ENCODE measurements at places on chromosomes 3 and 15.
A peak's percentile ranks its signal among the peaks of the same experiment; 100 is the strongest.

- no peak for DNase-seq
These were observed 17.5 kb downstream of the LMCD1 start for GRCh38 chr3:8519156-8519555.

DNA sequence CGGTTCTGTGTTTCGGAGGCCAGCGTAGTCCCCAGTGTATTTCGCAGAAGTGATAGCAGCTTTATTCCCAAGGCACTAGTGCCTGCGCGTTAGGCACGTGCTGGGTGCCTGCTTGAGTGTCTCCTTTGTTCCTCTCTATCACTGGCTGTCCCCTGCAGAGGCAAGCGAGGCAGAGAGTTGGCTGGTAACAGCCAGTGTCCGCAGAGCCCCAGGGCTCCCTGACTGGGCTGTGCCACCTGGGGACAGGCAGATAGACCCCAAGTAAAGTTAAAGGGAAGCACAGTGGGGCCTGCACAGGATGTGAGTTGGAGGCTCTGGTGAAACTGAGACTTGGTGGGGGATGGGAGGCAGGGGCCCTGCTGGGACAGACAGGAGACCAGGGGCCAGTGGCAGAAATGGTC is 50.7 kb downstream of the APBA2 start:
- DNase-seq, result no peak

DNA sequence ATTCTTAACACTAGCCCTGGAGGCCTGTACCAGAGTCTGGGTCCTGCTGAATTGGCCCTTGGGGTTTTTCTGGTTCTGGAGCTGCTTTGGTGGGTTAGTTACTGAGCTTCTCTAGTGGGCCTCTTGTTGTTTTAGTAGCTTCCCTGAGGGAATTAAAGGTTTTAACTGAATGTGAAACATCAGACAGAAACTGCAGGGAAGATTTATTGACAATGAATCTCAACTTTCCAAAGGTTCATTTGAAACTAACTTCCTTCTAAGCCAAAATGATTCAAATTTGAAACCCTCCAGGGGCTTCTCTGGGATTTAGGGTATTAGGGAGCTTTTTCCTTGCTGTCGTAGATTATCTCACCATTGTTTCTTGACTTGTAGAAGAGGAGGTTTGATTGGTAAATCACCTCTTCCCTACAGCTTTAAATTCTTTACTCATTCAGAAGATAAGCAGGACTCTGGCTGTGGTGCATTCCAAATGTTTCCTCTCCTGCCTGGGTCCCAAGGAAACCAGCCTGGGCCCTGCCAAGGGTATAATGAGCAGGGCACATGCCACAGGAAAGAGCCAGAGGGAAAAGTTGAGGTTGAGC is 71.0 kb downstream of the TP63 start:
- no peak for DNase-seq

DNA sequence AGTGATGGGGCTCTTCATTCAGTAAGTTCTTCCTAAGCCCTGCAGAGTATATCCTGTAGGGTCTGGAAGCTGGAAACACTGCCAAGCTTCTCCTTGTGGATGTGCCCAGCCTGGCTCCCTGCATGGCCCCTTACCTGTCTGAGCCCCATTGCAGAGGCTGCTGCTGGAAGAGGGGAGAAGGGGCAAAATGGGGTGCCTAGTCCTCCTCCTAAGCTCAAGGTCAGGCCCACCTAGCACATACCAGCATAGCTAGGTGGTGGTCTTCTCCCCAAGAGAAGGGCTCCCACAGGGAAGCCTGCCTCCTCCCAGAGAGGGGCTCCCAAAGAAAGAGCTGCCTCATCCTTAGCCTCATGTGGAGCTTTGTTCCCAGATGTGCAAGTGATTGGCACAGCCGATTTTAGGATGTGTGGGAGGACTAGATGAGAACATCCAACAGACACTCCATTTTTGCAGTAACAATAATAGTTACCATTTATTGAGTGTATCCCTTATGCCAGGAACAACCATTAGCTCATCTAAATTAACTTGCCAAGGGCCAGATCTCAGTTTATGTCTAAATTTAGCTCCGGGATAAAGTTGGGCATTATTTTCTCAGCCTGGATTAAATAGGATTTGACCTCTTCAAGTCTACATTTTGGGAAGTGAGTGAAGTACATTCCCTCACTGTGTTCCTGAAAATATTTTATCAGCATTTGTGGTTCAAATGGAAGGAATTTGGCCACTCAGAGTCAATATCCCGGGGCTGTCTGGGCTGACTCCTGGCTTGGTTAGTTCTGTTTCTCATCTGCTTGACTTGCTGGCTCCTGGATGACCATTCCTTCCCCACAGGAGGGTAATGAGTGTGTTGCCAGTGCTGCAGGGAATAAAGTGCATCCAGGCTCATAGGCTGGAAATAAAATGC is 291.1 kb upstream of the ROPN1 start:
- no peak for DNase-seq

DNA sequence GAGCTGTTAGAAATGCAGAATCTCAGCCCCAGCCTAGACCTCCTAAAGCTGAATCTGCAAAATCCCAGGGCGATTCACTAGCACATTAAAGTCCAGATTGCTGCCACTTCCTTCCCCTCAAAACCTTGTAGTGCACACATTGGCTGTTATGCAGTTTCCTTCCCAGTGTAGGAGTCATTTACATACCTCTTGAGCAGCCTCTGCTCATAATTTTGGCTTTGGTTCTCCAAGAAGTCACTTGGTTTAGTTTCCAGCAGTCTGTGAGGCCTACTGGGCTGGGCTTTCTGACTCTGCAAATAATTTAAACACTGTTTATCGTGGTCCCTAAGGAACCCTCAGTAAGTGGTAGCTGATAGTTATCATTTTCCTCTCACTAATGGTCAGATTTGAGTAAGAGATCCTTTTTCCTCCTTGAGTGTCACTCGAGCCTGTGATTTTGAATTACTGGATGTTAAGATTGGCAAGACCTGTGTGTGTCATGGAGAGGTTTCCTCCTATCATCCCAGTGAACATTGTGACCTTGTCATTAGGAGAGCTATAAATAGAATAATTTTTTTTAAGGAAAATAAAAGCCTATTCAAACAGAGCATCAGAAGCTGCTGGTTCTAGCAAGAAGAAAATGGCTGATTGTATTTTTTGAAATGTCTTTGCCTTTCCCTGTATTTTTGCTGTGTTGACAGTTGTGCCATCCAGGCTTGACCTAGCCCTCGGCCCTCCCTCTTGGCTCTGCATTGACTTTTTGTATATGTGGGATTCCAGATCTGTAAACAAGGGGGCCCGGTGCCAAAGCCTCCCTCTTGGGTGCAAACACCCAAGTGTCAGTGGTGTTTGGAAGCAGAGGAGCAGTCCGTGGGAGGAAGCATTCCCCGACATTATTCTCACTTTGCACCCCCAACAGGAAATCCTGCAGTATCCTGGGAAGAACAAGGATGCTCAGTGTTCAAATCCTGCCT is 134.8 kb upstream of the ANKRD28 start:
- no peak for DNase-seq

- no peak for DNase-seq
These were observed 16.6 kb downstream of the TMOD3 start for GRCh38 chr15:51846066-51846462.

DNA sequence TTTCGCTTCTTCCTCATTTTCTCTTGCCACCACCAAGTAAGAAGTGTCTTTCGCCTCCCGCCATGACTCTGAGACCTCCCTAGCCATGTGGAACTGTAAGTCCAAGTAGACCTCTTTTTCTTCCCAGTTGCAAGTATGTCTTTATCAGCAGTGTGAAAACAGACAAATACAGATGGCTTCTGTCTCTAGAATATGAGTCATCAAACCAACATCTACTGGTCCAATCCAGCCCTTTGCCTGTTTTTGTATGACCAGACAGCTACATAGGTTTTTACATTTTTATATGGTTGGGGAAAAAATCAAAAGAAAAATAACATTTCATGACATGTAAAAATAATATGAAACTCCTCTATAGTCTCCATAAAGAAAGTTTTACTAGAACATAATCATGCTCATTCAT is 118.7 kb upstream of the PTPRG start:
- no peak for DNase-seq

DNA sequence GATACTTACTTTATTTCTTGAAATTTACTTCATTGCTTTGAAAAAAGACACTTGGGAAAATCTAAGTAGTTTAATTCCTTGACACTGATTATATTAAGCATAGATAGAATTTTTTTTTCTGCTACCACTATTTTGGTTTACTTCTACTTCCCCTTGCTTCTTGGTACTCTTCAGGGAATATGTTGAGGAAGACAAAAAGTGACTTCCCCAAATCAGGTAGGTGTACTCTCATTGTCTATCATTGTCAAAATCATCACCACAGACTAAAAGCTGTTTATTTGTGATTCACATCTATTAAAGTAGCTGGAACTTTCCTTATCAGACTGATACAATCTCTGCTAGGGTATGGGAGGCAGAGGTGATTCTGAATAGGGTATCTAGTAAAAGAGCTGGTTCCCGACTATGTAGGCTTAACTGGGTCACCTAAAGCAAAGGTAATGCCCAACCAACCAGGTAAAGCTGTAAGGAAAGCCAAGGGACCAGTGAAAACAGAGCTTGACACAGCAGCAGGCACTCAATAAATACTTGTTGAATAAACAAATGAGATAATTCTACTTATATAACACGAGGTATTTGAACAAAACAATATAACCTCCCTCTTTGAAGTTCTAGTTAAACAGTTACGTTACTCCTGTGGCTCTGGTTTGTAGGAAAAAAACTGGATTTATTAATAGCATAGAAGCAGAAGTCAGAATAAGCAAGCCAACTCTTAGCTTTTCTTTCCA is 346.9 kb downstream of the PLCL2 start:
- no peak for DNase-seq

GRCh38 chr3:161067335-161067734 is 37.8 kb downstream of the B3GALNT1 start:
- no peak for DNase-seq

DNA sequence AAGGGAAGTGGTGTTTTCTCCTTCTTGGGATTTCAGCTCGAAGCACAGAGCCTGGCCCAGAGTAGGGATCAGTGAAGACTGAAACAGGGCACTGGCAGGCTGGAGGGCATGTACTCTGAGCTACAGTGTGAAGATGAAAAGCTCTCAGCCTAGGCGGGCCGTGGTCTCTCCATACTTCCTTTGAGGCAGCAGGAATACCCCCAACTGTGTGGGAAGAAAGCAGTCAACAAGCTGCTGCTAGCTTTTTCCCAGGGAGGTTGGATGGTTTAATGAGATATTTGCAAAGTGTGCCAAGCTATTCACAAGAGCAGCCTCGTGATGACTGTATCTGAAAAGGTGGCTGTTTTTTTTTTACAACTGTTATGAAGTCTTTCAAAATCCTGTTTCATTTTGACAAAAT is 47.2 kb downstream of the NMNAT3 start:
- no peak for DNase-seq

DNA sequence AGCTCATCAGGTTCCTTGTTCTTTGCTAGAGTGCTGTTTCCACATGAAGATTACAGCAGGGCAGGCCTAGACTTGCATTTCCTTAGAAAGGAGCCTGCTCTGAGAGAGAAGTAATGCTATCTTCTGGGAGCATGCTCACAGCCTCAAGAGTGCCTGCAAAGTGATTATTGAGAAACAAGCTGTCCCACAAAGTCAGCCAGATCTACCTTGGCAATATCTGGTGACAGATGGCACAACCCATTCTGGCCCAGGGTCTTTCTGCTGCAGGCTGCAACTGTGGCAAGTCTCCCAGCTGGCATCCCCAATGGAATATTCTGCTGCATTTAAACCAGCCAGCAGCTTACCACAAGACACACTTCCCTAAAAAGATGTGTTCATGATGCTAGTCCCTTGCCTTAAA is 29.3 kb downstream of the MTMR10 start:
- DNase-seq, result no peak

DNA sequence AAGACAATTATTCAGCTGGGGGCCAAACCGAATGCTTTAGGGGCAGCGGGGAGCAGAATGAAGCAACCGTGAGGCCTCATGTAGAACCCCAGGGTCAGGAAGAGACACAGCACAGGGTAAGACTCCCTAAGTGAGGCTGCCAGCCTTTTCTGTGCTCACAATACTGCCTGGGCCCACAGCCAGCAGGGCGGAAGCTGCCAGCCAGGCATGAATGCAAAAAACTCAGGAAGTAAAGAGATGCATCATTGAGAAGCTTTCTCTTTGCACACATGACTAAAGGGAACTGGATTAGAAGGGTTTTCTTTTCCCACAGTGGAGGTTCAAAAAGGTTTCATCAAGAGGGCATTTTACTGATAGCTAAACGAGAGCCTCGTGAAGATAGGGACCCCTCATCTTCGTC is 33.3 kb downstream of the CA12 start:
- no peak for DNase-seq

DNA sequence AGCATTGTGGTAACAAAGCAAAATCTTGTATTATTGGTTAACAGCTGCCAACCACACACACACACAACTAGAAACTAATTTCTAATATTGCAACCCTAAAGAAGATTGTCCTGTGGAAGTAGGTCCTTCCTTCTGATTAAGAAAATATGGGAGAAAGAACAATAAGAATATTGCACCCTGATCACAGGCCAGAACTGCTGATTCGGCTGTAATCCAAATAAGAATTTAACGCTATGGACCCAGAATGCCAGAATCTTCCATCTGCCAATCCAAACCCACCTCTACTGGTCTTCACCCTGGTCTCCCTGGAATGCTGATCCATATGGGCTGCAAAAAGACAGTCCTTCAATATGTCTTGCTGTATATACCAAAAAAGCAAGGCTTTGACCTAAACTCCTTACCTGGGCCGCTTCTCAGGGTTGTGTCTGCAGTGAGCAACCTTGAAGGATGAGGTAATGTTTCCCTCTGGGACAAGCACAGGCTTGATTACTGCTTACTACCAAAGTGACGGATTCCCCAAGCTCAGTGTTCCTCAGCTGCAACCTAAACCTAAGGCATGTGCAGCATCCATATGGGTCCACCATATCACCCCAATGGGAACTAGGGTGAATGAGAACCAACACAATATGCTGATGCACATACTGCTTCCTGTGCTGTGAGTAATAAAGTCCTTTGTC is 8.0 kb downstream of the CCDC14 start:
- DNase-seq, result no peak

DNA sequence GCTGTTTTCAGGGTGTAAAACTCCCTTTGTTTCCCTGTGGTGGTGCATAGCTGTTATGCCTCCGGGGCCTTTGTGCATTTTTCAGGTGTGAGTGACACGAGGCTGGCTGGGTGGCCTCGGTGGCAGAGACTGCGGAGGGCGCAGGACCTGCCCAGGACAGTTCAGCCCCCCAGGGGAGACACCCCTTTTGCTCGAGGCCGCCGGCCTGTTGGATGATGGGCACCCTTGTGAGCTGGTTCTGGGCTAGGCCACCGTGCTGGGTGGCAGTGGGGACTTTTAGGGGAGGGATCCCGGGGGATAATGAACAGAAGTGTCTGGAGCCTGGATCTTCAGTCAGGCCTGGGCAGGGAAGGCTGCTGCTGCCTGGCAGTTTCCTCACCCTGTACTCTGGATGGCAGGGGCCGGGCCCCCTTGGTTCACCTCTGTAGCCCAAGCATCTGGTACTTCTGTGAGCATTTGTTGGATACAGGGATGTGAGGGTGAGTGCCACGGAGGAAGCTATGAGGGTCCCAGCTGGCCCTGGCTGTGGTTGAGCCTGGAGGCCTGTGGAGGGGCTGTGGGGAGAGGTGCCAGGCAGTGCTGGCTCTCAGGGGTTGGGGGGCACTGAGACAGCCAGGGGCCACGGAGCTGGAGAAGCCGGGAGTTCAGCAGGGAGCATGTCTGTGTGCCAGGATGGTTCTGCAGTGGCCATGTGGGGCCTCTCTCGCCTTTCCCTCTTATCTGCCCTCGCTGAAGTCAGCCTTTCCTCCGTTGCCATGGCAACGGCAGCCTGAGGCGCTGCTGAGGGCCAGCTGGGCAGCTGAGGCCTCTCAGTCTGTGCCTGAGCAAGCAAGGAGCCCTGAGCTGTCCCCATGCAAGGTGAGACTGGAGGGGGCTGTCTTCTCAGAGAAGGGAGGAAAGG is 49.0 kb downstream of the KY start:
- DNase-seq, result no peak

GRCh38 chr15:81303244-81304225 is 20.4 kb downstream of the STARD5 start:
- peak; percentile 54 for DNase-seq
